ENCODE measurements at places on chromosomes 1 and 21. TPM values are rescaled to one million over a fixed set of nuclear protein-coding genes. Genes with fewer than 3 reads are reported as not detected.

DNA sequence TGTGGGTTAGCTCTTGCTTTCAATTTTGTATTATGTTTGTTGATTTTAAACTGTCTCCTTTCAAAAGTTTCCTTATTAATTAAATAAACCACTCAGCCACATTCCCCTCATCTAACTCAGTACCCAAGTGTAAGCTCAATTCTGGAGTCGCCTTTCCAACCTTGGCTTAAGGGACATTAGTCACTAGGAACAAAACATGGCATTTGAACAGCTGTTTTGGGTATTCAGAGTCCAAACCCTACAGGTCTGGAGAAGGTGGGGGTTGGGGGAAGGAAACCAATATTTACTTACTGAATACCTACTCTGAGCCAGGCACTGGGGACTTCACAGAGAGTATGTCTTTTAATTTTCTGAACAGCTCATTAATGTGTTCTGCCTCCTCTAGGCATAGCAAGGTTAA lies 117.2 kb upstream of the JUN start:
- no peak overlapping the region for H3K4me3 ChIP-seq
- H3K36me3 ChIP-seq, result no peaks in the 10 kb centered on the region
- DNase-seq, result no peak
- H3K4me1 ChIP-seq, result peaks cover 35% of the 10 kb centered on the region
- H3K27ac ChIP-seq, result no peak overlapping the region

GRCh38 chr1:79252598-79252997 lies 246.1 kb upstream of the ADGRL4 start:
- no peak overlapping the region for H3K27ac ChIP-seq
- DNase-seq, result no peak
- H3K27me3 ChIP-seq, result no peaks in the 10 kb centered on the region
- H3K4me3 ChIP-seq, result no peak overlapping the region
- H3K36me3 ChIP-seq, result no peaks in the 10 kb centered on the region
- H3K4me1 ChIP-seq, result no peaks in the 10 kb centered on the region

DNA sequence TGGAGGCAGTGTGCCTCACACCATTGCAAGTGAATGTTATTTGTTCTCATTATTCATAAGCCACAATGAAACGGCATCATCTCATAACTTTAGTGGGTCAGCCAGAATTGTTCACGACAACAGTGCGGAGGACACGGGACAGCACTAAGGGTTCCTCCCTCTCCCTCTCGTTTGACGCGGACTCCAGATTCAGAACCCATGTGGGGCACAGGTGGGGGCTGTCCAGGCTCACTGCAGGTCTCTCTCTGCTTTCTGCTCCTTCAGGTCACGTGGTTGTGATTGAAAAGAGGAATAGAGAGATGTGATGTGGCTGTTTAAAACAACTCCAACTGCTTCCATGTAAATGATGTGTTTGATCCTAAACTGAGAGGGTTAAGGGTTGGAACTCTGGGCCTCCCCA lies 13.5 kb downstream of the RUNX1 start:
- peaks cover 84% of the 10 kb centered on the region for H3K27me3 ChIP-seq
- H3K4me1 ChIP-seq, result no peaks in the 10 kb centered on the region
- no peak overlapping the region for H3K4me3 ChIP-seq
- no peak for DNase-seq
- H3K36me3 ChIP-seq, result no peaks in the 10 kb centered on the region
- no peak overlapping the region for H3K27ac ChIP-seq

- H3K27me3 ChIP-seq, result no peaks in the 10 kb centered on the region
- DNase-seq, result no peak
- H3K36me3 ChIP-seq, result no peaks in the 10 kb centered on the region
- H3K4me1 ChIP-seq, result no peaks in the 10 kb centered on the region
- H3K4me3 ChIP-seq, result no peak overlapping the region
- no peak overlapping the region for H3K27ac ChIP-seq
Measured at GRCh38 chr1:202268032-202268431, 73.7 kb downstream of the UBE2T start.

The NMNAT2 gene
- 0.12 TPM for total RNA-seq

The CSF3R gene
- total RNA-seq, result 5.8 TPM

The LRIF1 gene
- 7.5 TPM for total RNA-seq

The RNF220 gene
- 142 TPM for total RNA-seq

The VCAM1 gene
- 718 TPM for total RNA-seq

The LAX1 gene
- not detected for total RNA-seq

The AGMAT gene
- total RNA-seq, result 0.70 TPM

GRCh38 chr21:43306911-43307676 lies 119.8 kb downstream of the SIK1 start:
- H3K36me3 ChIP-seq, result no peaks in the 10 kb centered on the region
- H3K4me3 ChIP-seq, result no peak overlapping the region
- no peak overlapping the region for H3K27ac ChIP-seq
- H3K27me3 ChIP-seq, result no peaks in the 10 kb centered on the region
- H3K4me1 ChIP-seq, result peaks cover 9% of the 10 kb centered on the region
- DNase-seq, result no peak

The DAP3 gene
- total RNA-seq, result 104 TPM

The SLAMF8 gene
- total RNA-seq, result not detected

- H3K27me3 ChIP-seq, result no peaks in the 10 kb centered on the region
- H3K4me3 ChIP-seq, result no peak overlapping the region
- DNase-seq, result no peak
- no peak overlapping the region for H3K27ac ChIP-seq
Measured at GRCh38 chr1:90534116-90534515, 183.0 kb downstream of the BARHL2 start.

DNA sequence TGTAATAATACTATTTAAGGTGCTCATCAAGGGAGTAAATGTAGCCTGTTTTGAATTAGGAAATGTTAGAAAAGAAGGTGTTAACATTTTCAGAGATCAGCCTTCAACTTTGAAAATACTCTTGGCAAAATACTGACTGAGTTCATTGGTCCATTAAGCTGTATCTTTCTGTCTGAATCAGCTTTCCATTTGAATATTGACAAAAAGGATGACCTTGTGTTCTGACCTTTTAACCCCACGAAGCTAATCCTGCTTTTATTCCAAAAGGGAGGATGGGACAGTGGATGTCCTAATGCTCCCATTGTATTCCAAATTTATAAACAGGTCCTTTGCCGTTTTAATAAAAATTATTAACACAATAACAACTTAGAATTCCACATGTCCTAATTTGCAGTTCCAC lies 259.7 kb upstream of the NRIP1 start:
- no peaks in the 10 kb centered on the region for H3K4me1 ChIP-seq
- no peaks in the 10 kb centered on the region for H3K27me3 ChIP-seq
- no peak overlapping the region for H3K27ac ChIP-seq
- no peak for DNase-seq
- H3K4me3 ChIP-seq, result no peak overlapping the region
- no peaks in the 10 kb centered on the region for H3K36me3 ChIP-seq

GRCh38 chr1:157844089-157844830 lies 2.7 kb upstream of the CD5L start:
- no peak for DNase-seq
- H3K27me3 ChIP-seq, result no peaks in the 10 kb centered on the region
- no peaks in the 10 kb centered on the region for H3K4me1 ChIP-seq
- H3K4me3 ChIP-seq, result no peak overlapping the region
- no peak overlapping the region for H3K27ac ChIP-seq

The RHOU gene
- 1.2 TPM for total RNA-seq
